Gastroesophageal sphincter (tissue), 4 donors: ENCODE measurements at places on chromosomes 13 and 19. TPM values are rescaled to one million over a fixed set of nuclear protein-coding genes. Genes with fewer than 3 reads are reported as not detected.

DNA sequence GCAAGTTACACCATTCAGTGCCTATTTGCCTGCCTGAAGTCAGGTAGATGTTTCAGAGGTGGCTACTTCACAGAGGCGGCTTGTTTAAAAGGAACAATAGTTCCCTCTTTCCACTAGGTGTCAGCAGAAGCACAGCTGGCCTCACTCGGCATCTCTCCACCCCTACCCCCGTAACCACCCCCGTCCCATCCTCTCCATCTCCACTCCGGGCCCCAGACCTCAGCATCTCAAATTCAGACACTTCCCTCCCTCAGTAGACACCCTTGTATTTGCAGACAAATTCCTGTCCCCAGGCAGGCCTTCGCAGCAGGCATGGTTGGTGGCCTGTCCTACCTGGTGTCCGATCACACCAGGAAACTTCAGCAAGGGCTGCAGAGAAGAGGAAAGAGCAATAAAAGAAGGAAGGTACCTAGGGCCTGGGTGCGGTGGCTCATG lies 9.1 kb upstream of the DPP9 start:
- ATAC-seq, result peak; percentile 89

DNA sequence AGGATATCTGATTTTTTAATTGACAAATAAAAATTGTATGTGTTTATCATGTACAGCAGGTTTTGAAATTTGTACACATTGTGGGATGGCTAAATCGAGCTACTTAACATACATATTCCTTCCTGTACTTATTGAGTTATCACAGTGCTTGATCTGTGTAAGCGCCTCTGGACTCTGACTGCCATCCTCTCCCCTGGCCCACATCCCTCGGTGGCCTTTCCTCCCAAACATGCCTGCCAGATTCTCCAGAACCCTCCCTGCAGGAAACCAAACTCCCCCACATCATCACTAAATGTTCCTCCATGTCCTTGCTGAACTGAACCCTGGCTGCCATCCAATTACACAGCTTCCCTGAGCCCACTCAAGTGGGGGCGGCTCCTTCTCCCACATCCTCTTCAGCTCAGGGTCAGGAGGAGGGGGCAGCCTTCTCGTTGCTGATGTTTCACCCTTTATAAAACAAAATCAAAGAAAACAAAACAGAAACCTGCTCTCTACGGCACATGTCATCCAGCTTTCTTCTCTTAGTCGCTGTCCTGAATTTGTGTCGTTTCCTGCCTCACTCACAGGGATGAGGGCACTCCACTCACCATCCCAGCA lies 97.1 kb upstream of the SPATA13 start:
- ATAC-seq, result no peak

DNA sequence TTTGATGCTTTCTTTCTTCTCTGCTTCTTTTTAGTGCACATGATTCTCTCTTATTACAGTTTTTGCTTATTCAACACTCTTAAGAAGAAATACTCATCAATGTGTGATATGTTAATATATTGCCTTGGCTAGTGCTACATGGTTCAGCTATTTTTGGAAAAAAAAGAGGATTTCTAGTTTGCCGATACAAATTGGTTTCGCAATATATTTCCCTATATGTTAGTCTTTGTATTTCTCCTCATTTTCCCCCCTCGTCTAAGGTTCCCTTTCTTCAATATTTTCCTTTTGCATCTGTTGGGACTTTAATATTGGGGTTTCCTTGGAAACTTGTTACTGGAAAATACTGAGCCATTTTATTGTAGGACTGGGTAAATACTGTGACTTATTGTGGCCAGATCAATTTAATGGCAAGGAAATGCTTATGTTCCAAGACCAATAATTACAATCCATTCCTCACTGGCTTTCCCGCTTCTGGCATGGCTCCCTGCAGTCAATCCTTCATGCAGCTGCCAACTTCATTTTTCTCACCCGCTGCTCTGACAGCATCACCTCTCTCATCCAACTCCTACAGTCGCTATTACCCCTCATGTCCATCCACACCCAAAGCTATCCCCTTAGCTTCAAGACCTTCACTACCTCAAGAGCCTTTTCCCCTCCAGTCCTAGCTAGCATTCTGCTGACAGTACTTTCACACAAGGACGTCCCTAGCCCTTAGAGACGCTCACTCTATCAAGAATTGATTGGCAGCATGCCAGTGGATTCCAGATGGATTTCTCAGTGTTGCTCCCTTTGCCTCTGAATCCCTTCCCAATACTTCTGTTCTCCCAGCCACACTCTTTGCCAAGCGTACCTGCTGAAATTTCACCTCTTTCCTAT lies 280.1 kb upstream of the TMTC4 start:
- ATAC-seq, result no peak

- no peak for ATAC-seq
These were observed 165.4 kb downstream of the KATNAL1 start for GRCh38 chr13:30141775-30142485.

Gene PRPF31
- 52.3 TPM for total RNA-seq
